Activated T-helper 2 cell treated with anti-CD3 and anti-CD28 coated beads, Interferon-gamma antibody, Interleukin-2, Interleukin-4, amounts not matched to agents 10 μg/mL and 5 μg/mL and 100 μg/mL, durations not matched to agents 14 hours and 24 hours and 36 hours (primary cell): ENCODE measurements at places on chromosomes 5 and 9.

- no peak for DNase-seq
These were observed 108.7 kb downstream of the RXRA start for GRCh38 chr9:134434894-134435506.

- no peak for DNase-seq
These were observed 77.9 kb downstream of the FBXL7 start for GRCh38 chr5:15577831-15578230.

DNA sequence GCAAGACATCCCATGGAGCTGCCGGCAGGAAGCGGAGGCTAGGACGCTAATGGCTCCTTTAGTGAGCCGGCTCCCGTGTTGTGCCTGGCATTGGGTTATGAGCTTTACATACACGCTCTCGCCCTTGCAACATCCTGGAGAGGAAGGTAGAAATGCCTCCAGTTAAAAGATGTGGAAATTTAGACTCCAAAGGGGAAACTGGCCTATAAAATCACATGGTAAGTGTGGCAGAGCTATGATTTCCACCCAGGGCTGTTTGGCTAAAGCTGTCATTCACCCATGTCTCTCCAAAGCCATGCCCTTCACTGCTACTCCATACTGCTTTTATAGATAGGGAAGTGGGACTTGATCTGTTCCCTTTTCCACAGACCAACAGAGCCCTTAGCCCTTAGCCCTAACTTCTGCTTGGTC lies 5.2 kb downstream of the GM2A start:
- no peak for DNase-seq

- no peak for DNase-seq
These were observed 306.5 kb upstream of the RPS23 start for GRCh38 chr5:82584631-82585030.

DNA sequence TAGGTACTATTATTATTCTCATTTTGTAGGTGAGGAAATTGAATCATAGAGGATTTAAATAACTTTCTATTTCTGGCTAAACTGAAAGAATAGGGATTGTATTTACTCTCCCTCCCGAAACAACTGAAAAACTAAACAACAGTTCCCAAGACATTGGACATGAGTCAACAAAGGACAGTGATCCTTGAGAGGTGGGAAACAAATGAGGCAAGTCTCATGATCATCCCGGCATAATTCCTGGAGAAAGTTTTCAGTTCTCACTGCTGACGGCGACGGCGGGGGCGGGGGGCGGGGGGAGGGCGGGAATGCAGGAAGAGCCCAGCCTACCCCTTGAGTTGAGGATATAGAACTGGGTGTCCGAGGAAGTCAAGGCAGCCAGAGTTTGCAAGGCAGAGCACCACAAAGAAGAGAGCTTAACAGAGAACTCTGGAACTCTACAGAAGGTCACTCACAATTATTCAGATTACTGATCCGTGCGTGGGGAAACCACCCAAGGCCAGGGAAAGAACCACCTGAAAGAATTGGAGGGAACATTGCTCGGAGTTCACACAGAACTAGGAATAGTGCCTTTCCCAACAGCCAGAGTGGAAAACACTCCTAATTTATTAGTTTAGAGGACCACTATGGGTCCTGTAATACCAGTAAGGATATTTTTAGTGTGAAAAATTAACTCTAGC lies 27.4 kb upstream of the WHRN start:
- DNase-seq = no peak

GRCh38 chr9:20382460-20383071 lies 239.7 kb downstream of the MLLT3 start:
- no peak for DNase-seq

DNA sequence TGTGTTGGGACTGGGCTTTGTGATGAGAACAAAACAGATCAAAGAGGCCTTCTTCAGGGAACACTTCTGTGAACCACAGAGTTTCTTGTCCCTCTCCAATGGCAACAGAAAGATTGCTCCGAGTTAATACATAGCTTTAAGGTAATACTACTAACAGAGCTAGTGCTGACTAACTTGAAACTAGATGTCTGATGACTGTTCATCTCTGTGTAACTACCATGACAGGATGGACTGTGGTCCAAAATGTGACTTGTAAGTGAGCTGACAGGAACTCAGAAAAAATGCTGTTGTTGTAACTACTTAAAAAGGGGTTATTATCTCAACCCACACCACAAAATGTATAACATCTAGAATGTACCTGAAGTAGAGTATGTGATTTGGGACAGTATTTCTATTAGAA lies 630.2 kb upstream of the DMAC1 start:
- no peak for DNase-seq

DNA sequence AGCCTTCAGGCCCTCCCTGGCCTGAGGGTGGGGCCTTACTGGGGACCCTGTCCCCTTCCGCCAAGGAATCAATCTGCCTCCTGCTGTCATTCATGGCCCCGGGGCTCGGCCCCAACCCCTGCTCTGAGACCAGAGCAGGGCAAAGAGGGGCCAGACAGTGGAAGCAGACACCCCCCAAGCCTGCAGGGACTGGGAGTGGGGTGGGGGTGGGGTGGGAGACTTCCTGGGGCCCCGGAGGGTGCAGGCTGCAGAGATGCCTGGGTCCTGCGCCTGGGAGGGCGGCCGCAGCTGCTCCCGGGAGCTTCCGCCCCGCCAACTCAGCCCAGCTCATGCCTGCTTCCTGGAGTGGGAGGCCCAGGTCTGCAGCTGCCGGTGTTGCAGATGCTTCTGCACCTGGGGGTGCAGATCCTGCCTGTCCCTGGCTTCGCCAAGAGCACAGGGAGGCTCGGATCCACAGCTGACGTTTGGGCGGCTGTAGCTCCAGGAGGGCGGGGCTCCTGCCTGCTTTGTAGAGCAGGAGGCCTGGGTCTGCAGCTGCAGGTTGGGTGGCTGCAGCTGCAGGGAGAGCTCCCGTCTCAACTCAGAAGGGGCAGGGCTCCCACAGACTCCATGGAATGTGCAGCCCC lies 6.2 kb downstream of the KIF4B start:
- no peak for DNase-seq

- DNase-seq = no peak
These were observed 81.0 kb downstream of the DAPK1 start for GRCh38 chr9:87578625-87579024.

GRCh38 chr5:74233571-74233970 lies 407.0 kb downstream of the ENC1 start:
- no peak for DNase-seq

- no peak for DNase-seq
These were observed 76.4 kb upstream of the GPR151 start for GRCh38 chr5:146592352-146592751.

- no peak for DNase-seq
These were observed 169.2 kb upstream of the SPRY4 start for GRCh38 chr5:142493875-142494518.

DNA sequence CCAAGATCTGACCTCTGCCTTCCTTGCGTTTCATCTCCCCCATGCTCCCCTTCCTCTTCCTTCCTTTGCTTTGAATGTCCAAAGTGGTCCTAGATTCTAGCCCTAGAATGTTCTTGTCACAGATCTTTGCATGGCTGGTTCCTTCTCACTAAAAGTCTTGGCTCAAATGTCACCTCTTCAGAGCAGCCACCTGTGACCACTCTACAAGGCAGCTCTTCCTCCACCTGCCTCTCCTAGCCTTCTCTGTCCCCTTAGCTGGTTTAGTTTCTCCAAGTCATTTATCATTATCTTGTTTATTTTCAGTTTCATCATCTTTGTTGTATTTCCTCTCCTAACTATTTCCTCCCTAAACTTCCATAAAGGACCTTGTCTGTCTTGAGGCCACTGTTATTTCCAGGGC lies 7.1 kb upstream of the OCLN start:
- DNase-seq = no peak

DNA sequence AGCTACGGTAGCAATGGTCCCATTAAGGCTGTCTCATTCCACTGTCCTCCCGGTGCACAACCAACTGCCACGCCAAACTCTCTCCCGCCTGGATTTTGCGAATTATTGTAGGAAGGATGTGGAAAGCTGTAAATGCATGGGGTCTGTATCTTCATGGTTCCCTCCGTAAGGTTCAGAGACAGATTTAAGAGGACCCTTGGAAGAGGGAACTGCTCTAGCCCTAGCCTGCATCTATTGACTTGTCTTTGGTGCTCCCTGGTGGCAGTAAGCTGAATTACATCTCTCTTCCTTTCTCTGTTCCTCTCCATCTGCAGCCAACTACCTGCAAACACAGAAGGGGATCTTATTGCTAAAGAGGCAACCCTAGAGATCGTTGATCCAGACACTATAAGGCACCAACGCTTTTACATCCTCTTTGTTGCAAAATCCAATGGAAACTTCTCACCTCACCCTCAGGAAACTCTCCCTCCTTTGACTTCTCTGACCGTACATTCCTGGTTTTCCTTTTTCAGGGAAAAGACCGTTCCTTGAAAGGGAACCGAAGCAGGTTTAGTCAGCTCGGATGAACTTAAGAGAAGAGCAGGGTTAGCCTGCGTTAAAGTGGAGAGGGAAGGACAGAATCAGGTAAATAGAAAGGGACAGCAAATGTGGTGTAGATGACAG lies 11.9 kb downstream of the CAPSL start:
- peak; percentile 45 for DNase-seq

DNA sequence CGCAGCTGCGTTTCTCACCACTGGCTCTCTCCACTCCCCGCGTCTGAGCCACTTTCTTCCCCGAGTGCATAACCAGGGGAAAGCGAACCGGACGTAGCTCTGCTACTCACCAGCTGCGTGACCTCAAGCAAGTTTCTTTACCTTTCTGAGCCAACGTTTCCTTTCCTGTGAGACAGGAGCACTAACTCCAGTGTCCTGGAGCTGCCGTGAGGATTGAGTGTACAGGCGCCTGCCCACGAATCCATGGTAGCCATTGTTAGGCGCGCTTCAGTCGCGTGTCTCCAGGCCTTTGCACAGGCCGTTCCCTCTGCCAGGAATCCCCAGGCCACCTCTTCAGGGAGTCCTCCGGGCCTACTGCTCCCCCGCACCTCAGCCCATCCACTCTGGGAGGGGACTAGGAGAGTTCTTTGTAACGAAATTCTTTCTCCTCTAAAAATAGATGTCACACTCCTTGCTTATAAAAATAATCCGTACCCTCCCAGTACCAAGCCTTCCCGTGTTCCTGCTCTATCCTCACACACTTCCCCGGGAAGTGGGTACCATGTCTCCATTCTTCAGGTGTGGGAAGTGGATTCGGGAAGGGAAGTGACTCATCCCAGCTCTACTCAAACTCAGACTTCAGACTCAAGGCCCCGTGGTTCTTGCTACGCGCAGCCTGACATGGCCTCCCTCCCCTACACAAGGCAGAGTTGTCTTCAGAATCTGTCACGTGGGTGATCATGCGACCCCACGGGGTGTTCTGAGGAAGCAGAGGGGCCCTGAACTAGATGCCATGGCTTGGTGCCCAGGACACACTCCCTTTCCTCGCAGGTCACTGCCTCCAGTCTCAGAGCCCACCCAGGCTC lies 16.1 kb upstream of the CRB2 start:
- DNase-seq = peak; percentile 55

DNA sequence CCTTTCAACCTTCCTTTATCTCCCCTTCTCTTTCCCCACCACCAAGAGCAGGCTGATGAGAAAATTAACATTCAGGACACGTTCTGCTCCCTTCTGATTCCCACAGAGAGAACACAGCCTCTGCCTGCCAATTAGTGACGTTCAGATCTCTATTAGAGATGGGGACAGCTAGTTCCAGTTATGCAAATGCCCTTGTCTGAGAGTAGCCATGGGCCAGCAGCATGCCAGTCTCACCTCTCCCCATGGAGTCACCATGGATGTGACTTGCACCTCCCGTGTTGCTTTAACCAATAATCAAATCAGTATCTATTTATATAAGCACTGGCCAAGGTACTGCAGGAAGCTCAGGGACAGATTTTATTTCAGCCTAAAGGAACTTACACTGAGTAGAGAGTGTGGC lies 61.3 kb downstream of the KCNIP1 start:
- no peak for DNase-seq

GRCh38 chr9:27495480-27496134 lies 28.5 kb upstream of the IFNK start:
- DNase-seq = no peak

- no peak for DNase-seq
These were observed at the start of gene ESM1 for GRCh38 chr5:54985301-54986268. Gene ESM1, minus strand, starts transcription at chr5:54985593. Its CDS starts 76 bp downstream, at chr5:54985517.

DNA sequence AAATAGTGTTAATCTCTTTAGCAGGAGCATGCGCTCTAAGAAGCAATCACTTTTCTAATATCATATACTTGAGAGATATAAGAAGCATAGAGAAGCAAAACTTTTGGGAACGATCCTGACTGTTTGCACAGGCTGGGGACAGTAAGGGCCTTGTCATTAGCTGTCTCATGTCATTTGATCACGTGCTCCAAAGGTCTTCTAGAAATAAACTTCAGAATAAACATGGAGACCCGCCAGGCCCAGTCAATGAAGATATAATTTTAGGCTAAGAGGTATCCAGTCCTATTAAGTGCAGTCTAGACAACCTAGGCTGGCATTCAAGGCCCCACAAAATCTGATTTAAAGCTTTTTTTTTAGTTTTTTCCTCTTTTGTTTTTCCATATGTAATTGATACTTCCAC lies 111.0 kb upstream of the APC start:
- no peak for DNase-seq

DNA sequence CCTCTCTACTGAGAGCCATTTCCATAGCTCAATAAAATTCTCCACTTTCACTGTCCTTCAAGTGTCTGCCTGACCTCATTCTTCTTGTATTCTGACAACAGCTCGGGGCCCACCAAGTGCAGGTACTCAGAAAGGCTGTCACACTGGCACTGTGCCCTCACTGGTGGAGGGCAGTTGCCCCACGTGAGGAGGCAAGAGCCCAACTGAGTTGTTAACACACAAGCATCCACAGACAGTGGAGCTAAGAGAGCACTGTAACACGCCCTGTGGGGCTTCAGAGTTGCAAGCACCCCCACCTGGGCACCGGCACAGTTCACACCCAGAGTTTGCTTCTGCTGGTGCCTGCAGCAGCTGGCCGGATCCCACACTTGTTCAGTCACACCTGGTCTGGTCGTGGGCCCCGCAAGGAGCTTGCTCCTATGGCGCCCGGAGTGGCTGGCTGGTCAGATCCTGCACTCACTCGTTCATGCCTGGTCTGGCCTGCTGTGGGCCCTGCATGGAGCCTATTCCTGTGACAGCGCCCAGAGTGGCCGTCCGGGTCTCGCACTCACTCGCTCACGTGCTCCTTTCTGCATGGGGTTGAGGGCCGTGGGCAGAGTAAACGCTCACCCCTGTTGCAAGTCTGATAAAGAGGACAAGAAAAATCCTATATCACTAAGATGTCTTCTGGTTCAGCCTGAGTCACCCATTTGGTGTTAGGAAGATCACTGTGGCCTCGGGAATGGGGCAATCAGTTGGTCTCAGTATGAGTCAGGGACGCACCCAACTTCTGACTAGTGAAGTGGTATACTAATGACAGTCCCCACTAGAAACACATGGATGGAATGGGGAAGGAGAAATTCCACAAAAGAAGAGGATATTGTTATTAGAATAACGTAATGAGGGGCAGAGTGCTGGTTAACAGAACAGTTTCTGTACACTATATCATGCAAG lies 87.0 kb upstream of the CCNH start:
- DNase-seq = no peak

- DNase-seq = no peak
These were observed 217.0 kb downstream of the DMRT2 start for GRCh38 chr9:1267141-1267570.
